ENCODE measurements at places on chromosomes 7 and 10.

GRCh38 chr7:12210179-12211053 is 678 bp upstream of the TMEM106B start:
- no peak for DNase-seq

DNA sequence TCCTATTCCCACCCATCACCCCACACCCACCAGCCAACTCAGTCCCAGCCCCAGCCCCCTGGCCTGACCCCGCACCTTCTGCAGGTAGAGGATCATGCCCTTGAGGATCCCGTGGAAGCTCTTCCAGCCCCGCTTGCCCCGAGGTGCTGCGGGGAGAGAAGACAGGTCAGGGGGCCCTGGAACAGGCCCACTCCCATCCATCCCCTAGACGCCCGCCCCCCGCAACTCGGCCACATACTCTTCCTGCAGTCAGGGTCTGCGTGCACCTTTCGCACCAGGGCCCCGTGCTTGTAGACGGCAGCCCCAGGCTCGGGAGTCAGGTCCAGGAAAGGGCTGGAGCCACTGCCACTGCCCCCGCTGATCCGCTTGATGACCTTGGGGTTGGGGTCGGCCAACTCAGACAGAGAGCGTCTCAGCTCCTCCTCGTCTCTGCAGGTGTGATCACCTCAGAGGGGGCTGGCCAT is 9.6 kb downstream of the NFKB2 start:
- DNase-seq, result no peak

DNA sequence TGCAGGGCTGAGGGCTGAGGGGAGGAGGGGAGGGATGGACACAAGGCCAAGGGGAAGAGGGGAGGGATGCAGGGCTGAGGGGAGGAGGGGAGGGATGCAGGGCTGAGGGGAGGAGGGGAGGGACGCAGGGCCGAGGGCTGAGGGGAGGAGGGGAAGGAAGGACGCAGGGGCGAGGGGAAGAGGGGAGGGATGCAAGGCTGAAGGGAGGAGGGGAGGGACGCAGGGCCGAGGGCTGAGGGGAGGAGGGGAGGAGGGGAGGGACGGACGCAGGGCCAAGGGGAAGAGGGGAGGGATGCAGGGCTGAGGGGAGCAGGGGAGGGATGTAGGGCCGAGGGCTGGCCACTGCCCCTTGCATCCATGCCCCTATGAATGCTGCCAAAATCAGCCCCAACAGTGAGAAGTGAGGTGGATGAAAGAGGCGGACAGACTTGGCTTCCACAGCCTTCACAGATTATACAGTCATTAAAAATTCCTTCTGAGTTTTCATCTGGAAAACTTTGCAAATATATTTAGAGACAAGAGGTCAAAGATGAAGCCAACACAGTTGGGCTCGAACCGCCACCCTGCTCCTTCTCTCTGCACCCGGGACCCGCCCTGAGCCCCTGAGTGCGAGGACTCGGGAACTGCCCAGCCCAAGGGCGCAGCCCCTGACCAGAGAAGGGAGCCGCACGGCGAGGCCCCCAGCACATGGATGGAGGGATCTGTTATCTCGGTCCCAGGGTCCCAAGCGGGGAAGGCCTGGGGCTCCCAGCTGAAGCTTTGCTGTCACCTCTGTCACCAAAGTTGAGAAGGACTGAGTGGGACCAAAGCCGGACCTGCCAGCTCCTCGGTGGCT is 65.8 kb downstream of the DIP2C start:
- no peak for DNase-seq

- DNase-seq, result no peak
Observed at GRCh38 chr7:149125189-149125862, 798 bp downstream of the ZNF425 start.

DNA sequence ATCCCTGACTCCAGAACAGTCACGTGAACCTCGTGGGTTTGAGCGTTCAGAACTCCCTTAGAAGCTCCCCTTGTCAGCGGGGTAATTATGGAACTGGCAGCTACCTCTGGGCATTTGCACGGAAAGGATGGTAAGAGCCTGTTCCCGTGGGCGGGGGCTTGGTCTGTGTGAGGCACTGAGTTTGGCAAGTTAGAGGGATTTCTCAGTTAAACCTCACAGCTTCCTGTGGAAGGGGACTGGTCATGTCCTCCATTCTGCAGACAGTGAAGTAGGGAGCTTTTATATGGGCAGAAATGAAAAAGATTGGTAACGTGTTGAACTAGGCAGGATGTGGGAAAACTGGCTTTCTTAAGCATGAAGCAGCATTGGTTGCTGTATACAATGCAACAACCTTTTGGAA is 16.0 kb downstream of the PALD1 start:
- no peak for DNase-seq

DNA sequence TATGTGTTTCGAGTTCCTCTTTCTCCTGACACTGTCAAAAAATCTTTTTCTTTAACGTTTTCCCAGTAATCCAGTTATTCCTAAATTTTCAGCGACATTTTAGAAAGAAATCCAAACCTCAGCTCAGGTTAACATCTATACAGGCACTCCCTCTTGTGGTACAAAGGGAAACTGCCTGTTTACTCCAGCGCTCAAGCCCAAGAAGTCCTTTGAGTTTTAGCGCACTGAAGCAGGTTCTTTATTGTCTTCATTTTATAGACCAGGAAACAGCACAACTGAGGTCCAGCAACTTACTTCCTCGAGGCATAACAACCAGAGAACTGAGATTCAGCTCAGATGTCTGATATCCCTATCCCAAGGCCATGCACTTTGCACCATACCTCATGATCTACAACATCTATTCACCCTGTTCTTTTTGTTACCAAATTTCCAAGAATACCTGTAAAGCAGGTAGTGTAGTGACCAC is 287.2 kb upstream of the MKLN1 start:
- DNase-seq, result peak; percentile 47

DNA sequence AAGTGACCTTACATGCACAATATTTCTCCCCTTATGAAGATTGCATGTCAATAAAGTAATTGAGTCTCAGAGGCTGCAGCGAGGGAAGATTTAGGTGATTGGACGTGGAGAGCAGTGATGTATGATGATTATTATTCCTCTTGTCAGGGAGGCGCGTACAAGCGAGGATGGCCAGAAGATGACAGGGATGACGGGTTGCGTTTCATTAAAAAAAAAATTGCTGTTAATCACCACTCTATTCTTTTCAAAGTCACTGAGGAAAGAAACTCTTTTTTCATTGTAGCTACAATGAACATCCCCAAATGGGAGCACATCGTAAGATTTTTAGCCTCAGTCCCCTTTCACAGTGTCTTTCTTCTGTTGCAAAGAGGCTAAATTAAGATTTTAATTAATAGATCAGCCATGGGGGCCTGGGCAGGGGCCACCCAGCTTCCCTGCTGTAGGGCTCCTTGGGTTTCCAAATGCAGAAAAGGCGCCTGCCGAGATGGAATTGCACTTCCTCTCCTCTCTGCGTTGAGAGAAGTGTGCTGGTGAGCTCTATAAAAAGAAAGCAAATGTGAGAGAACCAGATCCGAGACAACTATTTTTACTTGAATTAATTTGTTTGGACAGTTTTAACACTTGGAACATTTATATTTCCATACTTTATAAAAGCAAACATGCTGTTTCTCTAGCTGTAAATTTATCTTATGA is 998.1 kb downstream of the LRMDA start:
- DNase-seq, result no peak

GRCh38 chr10:20369863-20370736 is 527.0 kb downstream of the NEBL start:
- DNase-seq, result no peak

DNA sequence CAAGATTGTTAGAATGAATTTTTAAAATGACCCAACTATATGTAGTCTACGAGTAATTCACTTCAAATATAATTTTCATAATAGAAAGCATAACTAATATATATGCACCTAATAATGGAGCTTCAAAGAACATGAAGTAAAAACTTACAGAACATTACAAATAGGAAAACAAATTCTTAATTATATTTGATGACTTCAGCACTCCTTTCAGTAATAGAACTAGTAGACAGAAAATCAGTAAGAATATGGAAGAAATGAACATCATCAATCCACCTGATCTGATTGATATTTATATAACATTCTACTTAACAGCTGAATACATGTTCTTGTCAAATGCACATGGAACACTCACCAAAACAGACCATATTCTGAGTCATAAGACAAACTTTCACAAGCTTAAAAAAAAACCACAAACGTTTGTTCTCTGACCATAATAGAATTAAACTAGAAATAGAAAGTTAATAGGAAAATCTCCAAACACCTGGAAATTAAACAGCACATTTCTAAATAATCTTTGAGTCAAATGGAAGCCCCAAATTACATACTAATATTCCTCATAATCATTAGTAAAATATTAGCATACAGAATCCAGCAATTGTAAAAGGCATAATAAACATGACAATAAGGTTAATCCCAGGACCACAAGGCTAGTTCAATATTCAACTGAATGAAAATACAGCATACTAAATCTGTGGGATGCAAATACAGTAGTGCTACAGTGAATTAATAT is 48.0 kb downstream of the BRAF start:
- DNase-seq, result no peak

GRCh38 chr10:60282771-60283353 is 106.8 kb downstream of the ANK3 start:
- peak; percentile 30 for DNase-seq

GRCh38 chr10:125125951-125126735 is 34.2 kb downstream of the CTBP2 start:
- DNase-seq, result no peak

DNA sequence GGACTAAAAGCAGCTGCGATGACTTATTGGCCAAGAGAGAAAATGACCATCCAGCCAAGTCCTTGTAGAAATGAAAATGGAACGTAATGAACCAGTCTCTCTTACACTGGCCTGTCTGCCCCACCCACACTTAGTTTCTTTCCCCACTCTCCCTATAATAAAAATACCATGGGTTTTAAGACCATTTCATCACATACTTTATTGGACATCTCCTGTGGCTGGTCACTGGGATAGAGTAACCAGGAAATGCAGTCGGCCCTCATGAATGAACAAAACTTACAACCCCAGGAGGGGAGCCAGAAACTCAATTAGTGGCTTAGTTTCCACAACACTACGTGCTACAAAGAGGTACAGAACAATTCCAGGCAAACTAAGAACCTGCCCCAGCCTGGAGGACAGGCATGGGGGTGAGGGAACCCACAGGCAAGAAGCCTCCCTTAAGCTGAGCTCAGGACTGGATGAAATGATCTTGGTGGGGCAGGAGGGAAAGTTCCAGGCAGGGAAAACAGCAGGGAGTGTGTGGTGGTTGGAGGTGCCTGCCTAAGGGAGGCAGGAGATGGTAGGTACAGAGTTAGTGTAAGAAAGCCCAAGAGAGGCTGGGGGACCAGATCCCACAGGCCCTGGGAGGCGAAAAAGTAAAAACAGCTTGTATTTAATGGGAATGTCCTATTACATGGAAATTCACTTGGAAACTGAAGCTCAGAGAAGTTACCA is 29.6 kb downstream of the MKI67 start:
- DNase-seq, result no peak

GRCh38 chr7:141452911-141453310 is 98.3 kb upstream of the AGK start:
- no peak for DNase-seq

GRCh38 chr7:85695041-85695440 is 508.2 kb upstream of the SEMA3D start:
- no peak for DNase-seq

- DNase-seq, result no peak
Observed at GRCh38 chr7:40200791-40201190, 66.0 kb downstream of the SUGCT start.

GRCh38 chr10:113168584-113168983 is 218.5 kb downstream of the TCF7L2 start:
- no peak for DNase-seq

- peak; percentile 89 for DNase-seq
Observed at GRCh38 chr10:73874267-73875138, at the start of gene CAMK2G. Gene CAMK2G, minus strand, starts transcription at chr10:73874555. Its CDS starts 94 bp downstream, at chr10:73874461.

DNA sequence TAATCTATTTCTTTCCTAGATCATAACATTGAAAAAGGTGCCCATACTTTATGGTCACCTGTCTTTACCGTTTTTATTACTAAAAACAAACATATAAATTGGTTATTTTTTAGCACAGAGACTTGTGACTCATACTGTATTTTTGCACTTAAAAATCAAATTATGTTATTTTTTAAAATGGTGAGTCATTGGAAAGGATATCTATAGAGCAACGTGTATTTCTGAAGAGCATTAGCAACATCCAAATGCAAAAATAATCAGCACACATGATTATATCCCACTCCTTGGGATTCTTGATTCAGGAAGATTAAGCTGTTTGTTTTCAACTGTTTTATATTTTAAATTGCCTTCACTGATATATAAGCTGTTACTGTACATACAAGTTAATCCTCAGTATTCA is 40.7 kb upstream of the FMC1 start:
- no peak for DNase-seq

DNA sequence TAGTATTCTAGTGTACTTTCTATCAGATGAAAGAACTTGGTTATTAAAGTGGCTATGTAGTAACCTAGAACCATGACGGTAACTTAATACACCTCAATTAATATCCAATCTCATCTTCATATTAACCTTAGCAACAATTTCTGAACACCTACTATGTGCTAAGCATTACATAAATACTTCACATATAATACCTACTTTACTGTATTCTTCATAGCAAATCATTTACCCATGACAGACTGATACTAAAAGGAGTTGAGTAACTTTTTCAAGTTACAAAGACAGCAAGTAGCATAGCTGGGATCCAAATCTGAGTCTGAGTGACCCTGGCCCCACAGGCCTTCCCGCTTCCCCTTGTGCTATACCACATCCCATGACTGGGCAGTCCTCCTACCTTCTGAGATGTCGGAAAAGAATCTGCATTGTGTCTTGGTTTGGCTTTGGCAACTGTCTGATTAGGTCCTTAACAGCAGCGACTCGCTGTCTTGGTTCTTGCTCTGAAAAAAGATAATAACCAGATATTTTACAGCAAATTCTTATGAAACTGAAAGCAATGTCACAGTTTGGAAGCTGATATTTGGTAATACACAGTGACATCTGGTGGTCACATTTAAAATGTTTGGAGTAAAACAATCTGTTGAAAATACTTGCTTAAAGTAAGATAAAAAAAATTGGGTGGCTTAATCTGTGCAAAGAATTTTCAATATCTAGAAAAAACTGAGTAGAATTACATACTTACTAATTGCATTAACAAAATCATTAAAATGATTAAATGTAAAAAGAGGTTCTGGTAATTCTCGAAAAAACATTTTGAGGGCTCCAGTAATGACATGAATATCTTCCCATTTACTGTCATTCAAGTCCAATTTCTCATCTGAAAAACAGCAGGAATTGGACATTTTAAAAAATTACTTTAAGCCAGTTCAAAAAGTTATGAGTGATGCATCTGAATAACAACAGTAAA is 120.1 kb downstream of the ARHGAP12 start:
- no peak for DNase-seq

GRCh38 chr10:35388197-35388596 is 51.9 kb downstream of the CCNY start:
- DNase-seq, result no peak

GRCh38 chr10:27713941-27714340 is 31.7 kb downstream of the MKX start:
- DNase-seq, result no peak

- DNase-seq, result no peak
Observed at GRCh38 chr7:84248843-84249242, 54.3 kb upstream of the SEMA3A start.

- DNase-seq, result no peak
Observed at GRCh38 chr10:42960491-42960990, 116.3 kb upstream of the RET start.

All from CD4-positive, alpha-beta T cell treated with Interleukin-15 for 1 hour (primary cell).